ENCODE measurements at places on chromosomes 16 and 17.

GRCh38 chr17:58387834-58388233, 29.5 kb downstream of the RNF43 start:
- no peaks in the 10 kb centered on the region for H3K27me3 ChIP-seq
- H3K4me1 ChIP-seq = no peaks in the 10 kb centered on the region
- DNase-seq = no peak
- H3K27ac ChIP-seq = no peak overlapping the region
- no peak overlapping the region for H3K4me3 ChIP-seq
- H3K36me3 ChIP-seq = no peaks in the 10 kb centered on the region

DNA sequence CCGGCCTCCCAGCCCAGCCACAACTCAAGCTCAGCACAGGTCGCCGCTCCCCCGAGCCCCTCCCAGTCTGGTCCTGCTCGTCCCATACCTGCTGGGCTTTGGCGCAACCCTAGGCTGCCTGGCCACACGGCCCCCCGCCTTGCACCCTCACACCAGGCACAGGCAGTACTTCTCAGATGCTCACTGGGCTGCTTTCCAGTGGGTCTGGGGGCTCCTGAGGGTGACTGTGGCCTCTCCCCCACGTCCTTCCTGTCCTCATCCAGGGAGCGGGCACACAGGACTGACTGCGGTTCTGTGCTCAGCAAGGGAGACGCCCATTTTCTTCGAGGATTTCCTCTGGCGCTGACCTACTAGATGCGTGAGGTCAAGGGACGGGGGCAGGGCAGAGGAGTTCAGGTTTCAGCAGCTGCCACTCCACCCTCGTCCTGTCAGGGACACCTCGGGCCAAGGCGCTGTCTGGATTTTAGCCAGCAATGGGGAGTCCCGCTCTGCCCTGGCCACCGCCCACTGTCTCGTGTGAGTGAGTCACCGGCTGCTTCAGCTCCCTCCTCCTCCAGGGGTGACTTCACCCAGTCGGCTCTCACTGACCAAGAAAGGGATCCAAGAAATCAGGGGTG, 115.8 kb downstream of the NPIPB11 start:
- H3K4me1 ChIP-seq = peaks cover 17% of the 10 kb centered on the region
- H3K4me3 ChIP-seq = peak overlapping the region; percentile 20
- peak overlapping the region; percentile 77 for H3K27ac ChIP-seq
- peak; percentile 95 for DNase-seq
- H3K27me3 ChIP-seq = no peaks in the 10 kb centered on the region

GRCh38 chr17:39568702-39569101, 39.0 kb downstream of the NEUROD2 start:
- H3K27ac ChIP-seq = no peak overlapping the region
- no peaks in the 10 kb centered on the region for H3K27me3 ChIP-seq
- no peaks in the 10 kb centered on the region for H3K4me1 ChIP-seq
- no peaks in the 10 kb centered on the region for H3K36me3 ChIP-seq
- H3K4me3 ChIP-seq = no peak overlapping the region
- no peak for DNase-seq

DNA sequence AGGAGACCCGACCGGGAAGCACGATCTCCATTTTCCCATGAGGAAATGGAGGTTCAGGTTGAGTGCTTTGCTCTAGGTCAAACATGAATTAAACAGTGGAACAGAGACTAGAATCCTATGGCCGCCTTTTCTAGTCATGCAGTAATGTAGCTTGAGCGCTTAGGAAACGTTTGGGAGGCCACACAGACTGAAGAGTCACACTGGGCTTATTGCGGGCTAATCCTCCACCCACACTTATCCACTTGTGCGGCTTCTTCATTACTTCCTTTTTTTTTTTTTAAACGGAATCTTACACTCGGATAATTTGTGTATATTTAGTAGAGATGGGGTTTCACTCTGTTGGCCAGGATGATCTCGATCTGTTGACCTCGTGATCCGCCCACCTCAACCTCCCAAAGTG, 26.0 kb downstream of the CACNG3 start:
- no peak overlapping the region for H3K27ac ChIP-seq
- no peaks in the 10 kb centered on the region for H3K36me3 ChIP-seq
- no peaks in the 10 kb centered on the region for H3K4me1 ChIP-seq
- no peaks in the 10 kb centered on the region for H3K27me3 ChIP-seq
- no peak overlapping the region for H3K4me3 ChIP-seq

GRCh38 chr17:36714789-36715188, 113.4 kb downstream of the MRM1 start:
- H3K36me3 ChIP-seq = no peaks in the 10 kb centered on the region
- no peaks in the 10 kb centered on the region for H3K27me3 ChIP-seq
- H3K27ac ChIP-seq = no peak overlapping the region
- no peak overlapping the region for H3K4me3 ChIP-seq
- no peak for DNase-seq

DNA sequence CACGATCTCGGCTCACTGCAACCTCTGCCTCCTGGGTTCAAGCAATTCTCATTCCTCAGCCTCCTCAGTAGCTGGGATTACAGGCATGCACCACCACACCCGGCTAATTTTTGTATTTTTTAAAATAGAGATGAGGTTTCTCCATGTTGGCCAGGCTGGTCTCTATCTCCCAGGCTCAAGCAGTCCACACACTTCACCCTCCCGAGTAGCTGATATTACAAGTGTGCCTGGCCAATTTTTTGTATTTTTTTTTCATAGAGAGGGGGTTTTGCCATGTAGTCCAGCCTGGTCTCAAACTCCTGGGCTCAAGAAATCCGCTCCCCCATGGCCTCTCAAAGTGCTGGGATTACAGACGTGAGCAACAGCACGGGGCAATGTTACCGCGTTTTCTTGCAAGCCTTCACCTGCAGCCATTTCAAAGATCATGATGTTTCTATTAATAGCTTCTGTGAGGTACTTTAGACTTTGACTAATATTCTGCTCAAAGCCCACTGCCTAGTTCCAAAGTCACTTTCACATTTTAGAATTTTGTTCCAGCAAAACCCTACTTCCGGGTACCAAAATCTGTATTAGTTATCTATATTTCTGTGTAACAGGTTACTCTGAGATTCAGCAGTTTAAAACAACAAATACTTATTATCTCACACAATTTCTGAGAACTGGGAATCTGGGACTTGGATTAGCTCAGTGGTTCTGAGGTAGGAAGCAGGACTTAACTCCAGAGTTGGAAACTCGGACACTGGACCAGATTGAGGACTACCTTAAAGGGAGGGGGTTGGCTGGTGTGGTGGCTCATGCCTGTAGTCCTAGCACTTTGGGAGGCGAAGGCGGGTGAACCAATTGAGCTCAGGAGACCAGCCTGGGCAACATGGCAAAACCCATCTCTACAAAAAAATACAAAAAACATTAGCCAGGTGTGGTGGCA, 12.0 kb upstream of the MED13 start:
- H3K27me3 ChIP-seq = no peaks in the 10 kb centered on the region
- no peak for DNase-seq
- H3K36me3 ChIP-seq = no peaks in the 10 kb centered on the region
- no peak overlapping the region for H3K27ac ChIP-seq

- no peaks in the 10 kb centered on the region for H3K27me3 ChIP-seq
- H3K36me3 ChIP-seq = no peaks in the 10 kb centered on the region
- DNase-seq = no peak
- peaks cover 6% of the 10 kb centered on the region for H3K4me1 ChIP-seq
These were observed 771 bp upstream of the OVCA2 start for GRCh38 chr17:2040942-2041560.

DNA sequence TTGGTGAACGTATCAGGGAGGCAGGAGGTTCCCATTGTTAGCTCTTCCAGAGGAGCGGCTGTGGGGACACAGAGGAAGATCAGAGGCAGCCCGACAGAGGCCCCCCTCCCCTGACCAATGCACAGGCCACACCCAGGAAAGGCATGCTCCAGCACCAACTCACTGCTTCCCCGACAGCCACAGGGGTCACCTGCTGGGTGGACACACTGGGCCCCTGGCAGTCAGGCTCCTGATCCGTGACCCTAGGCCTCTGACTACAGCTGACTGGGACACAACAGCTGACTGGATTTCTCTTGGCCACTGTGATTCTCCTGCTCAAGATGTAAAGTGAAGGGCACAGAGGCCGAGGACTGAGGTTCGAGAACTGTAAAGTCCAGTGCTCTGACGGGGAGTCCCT, 63.5 kb downstream of the IL21R start:
- no peak overlapping the region for H3K4me3 ChIP-seq
- no peak for DNase-seq

DNA sequence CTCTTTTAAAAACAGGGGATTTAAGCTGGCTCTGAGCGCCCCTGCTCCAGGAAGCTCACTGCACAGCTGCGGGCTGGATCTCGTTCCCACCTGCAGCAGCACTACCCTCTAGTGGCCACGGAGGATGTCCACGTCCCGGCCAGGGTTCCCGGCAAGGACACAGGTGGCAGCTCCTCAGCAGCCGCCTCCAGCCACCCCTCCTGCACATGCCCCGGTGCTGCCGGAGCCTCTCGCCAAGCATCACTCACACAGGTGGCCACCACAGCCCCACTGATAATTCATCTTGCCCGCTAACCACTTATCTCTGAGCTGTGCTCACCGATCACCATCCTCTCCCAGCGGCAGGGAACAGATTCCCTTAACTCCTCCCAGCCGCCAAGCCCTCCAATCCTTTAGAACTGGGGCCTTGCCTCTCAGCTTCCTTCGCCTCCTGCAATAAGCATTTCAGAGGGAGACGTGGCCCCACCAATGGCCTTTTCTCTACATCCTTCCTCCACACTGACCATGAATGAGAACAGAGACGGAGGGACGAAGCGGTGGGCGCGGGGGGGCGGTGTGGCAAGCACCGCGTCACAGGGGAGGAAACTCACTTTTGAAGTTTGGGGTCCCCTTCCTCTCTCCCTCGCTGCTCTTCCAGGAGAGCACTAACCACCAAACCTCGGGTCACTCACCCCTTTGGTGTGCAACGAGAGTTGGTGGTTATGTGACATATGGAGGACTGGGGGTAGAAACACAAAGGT, 222.1 kb downstream of the RBFOX3 start:
- no peak overlapping the region for H3K27ac ChIP-seq
- H3K4me1 ChIP-seq = no peaks in the 10 kb centered on the region
- H3K27me3 ChIP-seq = no peaks in the 10 kb centered on the region
- H3K4me3 ChIP-seq = no peak overlapping the region
- no peaks in the 10 kb centered on the region for H3K36me3 ChIP-seq
- DNase-seq = no peak

GRCh38 chr17:32266051-32266388, 388 bp downstream of the RHBDL3 start:
- peak overlapping the region; percentile 82 for H3K4me3 ChIP-seq
- DNase-seq = no peak
- no peaks in the 10 kb centered on the region for H3K27me3 ChIP-seq
- peaks cover 6% of the 10 kb centered on the region for H3K4me1 ChIP-seq

GRCh38 chr17:37614391-37614790, 5.2 kb upstream of the SYNRG start:
- no peak for DNase-seq
- no peak overlapping the region for H3K4me3 ChIP-seq
- H3K27me3 ChIP-seq = peaks cover 3% of the 10 kb centered on the region

GRCh38 chr17:48520631-48521079, 10.2 kb downstream of the HOXB1 start:
- no peaks in the 10 kb centered on the region for H3K27me3 ChIP-seq
- H3K36me3 ChIP-seq = no peaks in the 10 kb centered on the region
- no peak for DNase-seq
- no peaks in the 10 kb centered on the region for H3K4me1 ChIP-seq

GRCh38 chr16:88086571-88087516, 135.6 kb downstream of the BANP start:
- no peak overlapping the region for H3K27ac ChIP-seq
- peaks cover 5% of the 10 kb centered on the region for H3K4me1 ChIP-seq
- H3K36me3 ChIP-seq = no peaks in the 10 kb centered on the region
- DNase-seq = no peak
- H3K4me3 ChIP-seq = no peak overlapping the region

DNA sequence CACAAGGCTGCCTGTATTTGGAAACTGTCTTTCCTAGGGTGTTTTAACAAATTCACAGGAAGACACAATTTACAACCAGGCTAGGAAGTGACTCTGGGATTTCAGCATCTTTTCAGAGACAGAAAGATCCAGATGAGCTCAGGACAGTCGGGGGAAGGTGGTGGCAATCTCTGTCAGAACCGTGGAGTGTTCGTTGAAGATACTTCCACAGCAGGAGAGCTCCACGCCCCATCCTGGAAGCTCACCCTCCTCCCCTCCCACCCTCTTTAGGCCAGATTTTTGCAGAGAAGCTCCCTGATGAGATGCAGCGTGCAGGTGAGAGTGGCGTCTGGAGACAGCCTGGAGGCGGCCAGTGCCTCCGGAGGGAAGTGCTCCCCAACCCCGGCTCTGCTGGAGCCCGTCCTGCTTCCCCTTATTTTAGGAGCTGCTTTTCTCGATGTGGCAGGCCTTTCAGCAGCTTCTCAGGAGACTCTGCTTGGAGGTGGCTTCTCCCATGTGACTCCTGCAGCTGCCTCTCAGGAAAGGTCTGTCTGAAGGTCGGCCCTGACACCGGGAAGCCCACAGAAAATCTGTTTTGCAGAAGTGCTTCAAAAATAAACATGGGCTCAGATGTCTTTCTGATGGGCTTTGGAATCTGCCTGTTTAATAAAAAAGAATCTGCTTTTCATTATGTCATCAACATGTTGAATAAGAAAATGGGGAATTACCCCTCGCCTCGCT, 186.4 kb upstream of the CHMP6 start:
- H3K36me3 ChIP-seq = no peaks in the 10 kb centered on the region
- H3K4me1 ChIP-seq = no peaks in the 10 kb centered on the region
- no peaks in the 10 kb centered on the region for H3K27me3 ChIP-seq
- H3K27ac ChIP-seq = no peak overlapping the region
- no peak for DNase-seq

DNA sequence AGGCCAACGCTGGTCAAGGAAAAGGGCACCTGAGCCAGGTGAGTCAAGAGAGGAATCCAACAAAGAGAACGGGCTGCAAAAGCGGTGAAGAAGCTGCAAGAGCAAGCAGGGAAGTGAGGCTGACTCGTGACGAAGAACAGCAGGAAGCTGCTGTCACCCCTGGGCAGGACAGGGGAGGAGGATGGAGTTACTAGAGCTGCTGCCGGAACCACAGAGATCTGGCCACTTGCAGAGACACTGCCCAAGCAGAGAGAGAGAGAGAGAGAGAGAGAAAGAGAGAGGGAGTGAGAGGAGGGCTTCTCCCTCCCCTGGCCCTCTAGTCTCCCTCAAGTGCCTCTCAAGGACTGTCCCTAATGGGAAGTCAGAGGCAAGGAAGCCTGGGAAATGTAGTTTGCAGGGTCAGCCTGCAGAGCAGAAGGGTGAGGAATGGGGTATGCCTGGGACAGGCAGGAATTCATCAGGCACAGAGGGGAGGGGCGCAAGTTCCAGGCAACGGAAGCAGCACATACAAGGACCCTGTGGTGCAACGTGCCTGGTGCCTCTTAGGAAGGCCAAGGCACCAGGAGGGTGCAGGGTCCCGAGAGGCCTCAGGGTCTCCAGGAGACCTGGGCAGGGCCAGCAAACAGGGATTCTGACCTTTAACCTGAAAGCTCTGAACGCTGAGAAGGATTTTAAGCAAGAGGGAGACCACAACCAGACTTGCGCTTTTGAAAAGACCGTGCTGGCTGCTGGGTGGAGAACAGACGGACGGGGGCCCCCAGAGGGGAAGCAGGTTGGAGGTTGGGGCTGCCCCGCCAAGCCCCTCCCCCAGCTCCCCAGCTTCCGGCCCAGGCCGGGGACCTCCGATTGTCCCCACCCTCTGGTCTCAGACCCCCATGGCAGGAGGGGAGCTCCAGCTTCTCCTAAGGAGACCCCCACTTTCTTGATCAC, 45.8 kb upstream of the CIBAR2 start:
- H3K36me3 ChIP-seq = no peaks in the 10 kb centered on the region
- no peak for DNase-seq
- no peak overlapping the region for H3K27ac ChIP-seq
- no peaks in the 10 kb centered on the region for H3K27me3 ChIP-seq
- H3K4me3 ChIP-seq = no peak overlapping the region
- H3K4me1 ChIP-seq = peaks cover 5% of the 10 kb centered on the region

Measured in ovary (tissue), 10 donors.